ENCODE measurements at places on chromosomes 4 and X.

GRCh38 chrX:786441-786881 is 155.9 kb downstream of the SHOX start:
- no peak for DNase-seq

GRCh38 chrX:123600181-123600580 is 132.7 kb downstream of the THOC2 start:
- DNase-seq: no peak

GRCh38 chrX:9188117-9188516 is 154.2 kb upstream of the FAM9B start:
- DNase-seq: no peak

- DNase-seq: no peak
Measured at GRCh38 chr4:24209131-24209530, 319.3 kb upstream of the PPARGC1A start.
